Hematopoietic multipotent progenitor cell treated with erythropoietin and hydrocortisone succinate and interleukin-3 and kit ligand, for 15 days (in vitro differentiated cells): ENCODE measurements at places on chromosomes 1 and 21.

DNA sequence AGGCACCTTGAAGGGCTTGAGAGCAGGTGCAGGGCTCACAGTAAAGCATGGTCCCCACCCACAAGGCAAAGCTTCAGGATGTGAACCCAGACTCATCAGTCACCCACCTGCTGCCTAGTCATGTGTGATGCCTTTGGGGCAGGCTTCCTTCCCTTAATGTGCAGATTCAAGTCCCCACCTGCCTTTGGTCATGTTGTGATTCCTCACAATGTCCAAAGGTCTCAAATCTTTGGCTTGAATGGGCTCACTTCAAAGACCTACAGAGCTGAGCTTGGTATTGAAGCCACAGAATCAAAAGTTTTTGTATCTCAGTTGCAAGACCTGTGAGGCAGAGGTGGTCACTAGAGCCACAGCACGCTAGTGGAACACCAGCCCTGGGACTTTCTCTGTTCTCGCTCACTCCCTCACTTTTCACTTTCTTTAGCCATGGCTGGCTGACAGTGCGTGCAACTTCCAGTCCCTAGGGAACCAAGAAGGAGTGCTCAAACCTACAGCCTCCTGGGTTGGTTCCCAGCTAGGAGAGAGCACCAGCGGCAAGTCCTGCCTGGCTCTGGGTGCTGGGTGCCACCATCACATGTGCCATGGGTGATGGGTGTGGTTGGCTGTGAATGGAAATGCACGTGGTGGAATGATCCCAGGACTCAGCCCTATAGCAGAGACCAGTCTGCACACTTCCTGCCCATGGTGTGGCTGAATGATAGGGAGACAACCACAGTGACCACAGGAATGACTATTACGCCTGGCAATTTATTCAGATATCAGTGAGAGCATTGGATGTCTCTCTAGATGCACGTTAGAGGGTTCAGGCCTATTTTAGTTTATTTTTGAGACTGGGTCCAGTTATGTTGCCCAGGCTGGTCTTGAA, 26.4 kb upstream of the CLIC6 start:
- no peak for DNase-seq

- DNase-seq, result no peak
Measured at GRCh38 chr21:38376235-38376634, 119.4 kb downstream of the KCNJ15 start.

DNA sequence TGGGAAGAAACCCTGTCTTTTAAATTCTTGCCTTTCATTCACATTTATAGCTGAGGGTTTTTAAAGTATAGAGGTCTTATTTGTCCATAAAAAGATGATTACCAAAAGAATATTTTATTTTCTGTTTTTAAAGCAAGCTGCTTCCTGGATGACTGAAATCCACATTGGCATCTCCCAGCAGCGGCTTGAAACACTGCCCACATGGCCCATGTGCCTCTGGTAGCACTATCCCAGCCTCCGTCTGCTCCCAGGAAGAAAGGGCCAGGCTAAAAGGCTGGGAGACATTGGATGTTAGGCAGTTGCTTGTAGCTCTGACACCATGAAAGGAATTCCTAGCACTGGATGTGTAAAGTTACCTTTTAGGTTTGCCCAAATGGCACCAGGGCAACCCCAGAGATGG, 169.9 kb upstream of the CACNA1E start:
- no peak for DNase-seq

DNA sequence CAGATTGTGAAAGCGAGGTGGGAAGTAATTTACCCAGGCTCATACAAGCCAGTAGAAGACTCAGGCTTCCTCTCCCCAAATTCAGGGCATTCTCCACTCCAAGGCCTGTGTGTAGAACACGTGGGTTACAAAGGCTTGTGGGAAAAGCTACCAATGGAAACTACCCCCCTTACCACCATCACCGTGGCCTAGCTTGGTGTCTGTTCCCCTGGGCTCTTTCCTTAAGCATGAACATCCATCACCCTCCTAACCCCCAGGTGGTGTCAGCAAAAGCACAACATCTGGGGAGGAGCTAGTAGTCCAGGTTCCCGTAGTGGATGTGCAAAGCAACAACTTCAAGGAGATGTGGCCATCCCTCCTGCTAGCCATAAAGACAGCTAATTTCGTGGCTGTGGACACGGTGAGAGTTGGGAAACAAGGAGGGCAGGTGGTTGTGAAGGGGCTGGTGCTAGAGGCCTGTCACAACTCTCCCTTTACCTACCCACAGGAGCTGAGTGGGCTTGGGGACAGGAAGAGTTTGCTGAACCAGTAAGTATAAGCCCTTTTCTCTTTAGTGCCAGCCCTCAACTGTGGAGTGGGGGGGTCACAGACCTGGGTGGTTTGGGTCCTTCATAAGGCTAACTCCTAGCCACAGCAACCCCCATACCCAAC, 701 bp upstream of the MUTYH start:
- DNase-seq, result no peak

GRCh38 chr1:236259043-236259442, 22.7 kb downstream of the ERO1B start:
- DNase-seq, result no peak

DNA sequence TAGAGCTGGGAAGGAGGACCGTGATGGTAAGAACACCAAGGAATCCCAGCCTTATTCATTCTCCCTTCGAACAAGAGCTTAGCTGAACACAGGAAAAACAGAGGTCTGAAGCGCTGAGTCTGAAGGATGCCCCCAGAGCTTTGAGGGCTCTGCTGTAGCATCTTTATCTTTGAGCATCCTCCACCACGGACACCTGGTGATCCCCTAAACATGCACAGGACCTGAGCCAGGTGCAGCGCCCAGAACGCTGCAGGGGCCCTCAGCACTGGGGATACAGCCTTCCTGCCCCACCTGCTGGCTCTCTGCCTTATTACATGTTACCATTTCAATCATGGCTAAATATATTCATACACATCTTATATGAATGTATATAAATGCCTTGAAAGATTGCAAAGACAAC, 7.7 kb upstream of the GPATCH4 start:
- DNase-seq, result peak; percentile 45

- no peak for DNase-seq
Measured at GRCh38 chr1:200856716-200857357, 15.9 kb upstream of the GPR25 start.

DNA sequence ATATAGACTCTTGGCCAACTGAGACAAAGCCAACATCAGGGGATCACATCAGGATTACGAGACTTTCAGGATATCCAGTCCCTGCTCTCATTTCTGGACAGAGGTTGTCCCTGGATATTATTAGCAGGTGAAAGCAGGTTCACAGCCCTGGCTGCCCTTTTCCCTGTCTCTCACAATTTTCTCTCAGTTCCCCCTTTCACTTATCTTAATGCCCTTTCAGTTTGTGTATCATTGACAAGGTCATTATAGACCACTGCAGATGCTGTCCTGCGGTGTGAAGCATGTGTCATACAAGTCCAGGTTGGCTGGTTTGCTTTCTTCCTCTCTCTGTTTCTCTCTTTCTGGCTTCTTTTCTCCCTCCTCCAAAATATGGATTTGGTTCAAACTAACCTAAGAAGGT, 2.1 kb upstream of the KLHDC9 start:
- no peak for DNase-seq

GRCh38 chr1:58108783-58109182, 437.7 kb downstream of the OMA1 start:
- no peak for DNase-seq

GRCh38 chr1:68181165-68181556, 51.2 kb downstream of the WLS start:
- DNase-seq, result no peak

DNA sequence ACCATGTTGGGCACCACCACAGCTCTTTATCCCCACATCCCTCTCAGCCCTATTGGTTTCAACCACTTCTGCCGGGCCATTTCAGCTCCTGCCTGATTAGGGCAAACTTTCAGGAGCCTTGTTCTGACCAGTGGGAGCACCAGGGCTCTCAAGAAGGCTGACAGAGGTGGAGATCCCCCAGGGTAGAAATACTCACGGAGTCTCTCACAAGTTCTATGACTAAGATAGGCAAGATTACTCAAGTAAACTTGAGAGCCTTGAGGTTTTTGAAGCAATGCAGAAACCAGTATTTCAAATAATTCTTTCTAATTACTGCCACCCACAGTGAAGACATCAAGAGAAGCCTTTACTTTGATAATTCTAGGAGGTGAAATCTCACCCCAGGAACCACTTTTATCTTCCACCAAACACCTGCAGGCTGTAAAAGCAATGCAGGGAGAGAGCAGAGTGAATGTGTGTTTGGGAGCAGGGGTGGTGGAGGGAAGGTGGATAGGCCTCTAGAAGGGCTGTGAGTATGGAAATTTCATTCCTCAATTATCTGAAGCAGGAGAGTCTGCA, 6.6 kb upstream of the PTCH2 start:
- no peak for DNase-seq

GRCh38 chr21:42301371-42302075, 13.7 kb downstream of the TFF3 start:
- DNase-seq, result no peak

DNA sequence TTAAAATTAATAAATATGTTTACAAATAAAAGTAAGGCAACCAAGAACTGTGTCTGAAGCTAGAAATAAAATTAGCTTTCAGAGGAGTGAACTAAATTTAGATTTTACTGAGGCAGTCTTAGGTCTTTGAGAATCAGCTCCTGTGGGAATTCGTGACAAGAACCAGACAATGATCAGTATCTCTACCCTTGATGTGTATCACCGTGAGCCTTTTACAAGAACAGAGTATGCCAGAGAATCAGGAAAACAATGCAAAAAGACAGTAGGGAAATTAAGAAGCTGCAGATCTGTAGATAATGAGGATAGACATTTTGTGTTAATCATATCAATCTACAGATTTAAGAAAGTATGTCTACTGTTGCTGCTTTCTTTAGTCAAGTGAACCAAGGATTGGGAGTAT, 351.0 kb downstream of the COL11A1 start:
- DNase-seq, result no peak

DNA sequence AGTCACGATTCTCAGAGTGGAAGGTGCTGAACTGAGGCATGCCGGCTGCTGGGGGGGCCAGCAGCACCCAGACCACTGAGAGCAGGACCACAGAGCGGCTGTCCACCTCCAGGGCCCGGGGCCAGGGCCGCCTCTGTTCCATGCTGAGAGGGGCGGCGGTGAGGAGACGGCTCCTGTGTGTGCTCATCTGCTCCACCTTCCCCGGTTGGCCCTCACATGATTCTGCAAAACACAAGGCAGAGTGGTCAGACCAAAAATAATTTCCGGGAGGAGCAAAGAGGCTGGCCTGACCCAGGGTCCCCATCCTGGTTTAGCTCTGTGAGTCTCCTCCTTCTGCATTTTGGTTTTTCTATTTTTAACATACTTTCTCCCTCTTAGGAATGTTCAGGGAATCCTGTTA, 26.4 kb downstream of the PLXNA2 start:
- DNase-seq, result no peak

- DNase-seq, result no peak
Measured at GRCh38 chr1:6497215-6497866, 5.9 kb upstream of the PLEKHG5 start.

GRCh38 chr1:150890033-150890416, 3.1 kb downstream of the CTXND2 start:
- no peak for DNase-seq

GRCh38 chr1:70993798-70994197, 53.8 kb downstream of the PTGER3 start:
- no peak for DNase-seq

GRCh38 chr1:27436204-27437159, 44.1 kb downstream of the GPR3 start:
- DNase-seq, result no peak

DNA sequence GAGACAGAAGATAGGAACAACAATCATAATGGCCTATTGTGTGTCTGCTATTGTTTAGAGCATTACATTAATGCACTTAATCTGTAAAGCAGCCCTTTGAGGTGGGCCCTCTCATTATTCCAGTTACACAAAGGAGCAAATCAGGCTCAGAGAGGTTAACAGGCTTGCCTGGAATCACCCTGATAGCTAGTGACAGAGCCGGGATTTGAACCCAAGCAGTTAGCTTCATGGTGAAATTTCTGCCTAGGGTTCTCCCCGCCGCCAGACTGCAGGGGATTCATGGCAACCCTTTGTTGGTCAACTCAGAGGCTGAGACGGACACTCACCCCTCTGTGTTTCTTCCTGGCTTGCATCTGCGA, 7.1 kb downstream of the HEYL start:
- no peak for DNase-seq

DNA sequence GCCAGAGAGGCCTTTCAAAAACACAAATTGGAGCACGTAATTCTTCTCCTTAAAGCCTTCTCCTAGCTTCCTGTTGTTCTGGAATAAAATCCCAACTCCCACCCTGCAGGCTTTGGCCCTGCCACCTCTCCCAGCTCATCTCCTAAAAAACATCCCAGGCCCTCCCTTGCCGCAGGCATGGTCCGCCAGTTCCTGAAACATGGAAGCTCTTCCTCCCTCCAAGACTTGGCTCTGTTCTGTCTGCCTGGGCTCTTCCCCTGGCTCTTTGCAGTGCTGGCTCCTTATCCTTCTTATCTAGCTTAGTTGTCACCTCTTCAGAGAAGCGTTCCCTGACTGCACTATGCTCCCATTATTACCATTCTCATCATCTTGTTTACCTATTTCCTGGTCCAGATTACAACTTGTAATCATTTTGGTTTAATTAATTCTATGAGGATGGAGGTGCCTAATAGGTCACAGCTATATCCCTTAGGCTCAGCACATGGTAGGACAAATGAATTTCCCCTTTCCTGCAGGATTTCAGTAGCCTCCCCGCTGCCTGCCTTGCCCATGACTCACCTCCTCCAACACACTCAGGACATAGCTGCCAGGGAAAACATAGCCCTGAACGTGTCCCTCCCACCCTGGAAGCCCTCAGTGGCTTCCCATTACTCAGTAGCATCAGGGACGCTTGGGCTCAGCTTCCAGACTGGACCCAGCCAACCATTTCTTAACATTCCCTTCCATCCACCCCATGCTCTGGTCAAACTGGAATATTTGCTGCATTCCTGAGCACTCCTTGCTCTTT, 15.7 kb upstream of the IGSF21 start:
- no peak for DNase-seq

DNA sequence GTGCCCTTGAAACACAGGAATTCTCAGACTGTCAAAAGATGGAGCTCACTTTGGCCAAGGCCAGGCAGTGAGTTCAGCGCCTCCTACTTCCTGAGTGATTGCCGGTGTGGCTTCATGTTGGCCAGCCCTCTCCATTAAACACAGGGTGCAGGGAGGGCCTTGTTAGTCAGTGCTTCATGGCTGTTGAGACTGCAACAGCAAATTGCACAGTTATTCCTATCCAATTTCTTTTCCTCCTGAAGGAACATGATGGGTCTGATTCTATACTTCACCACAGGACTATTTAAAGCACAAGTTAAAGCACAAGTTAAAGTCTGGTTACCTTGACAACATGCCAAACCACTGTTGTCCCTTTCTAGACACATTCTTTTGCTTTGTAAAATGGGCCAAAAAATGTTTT, 156.6 kb downstream of the SIPA1L2 start:
- no peak for DNase-seq

DNA sequence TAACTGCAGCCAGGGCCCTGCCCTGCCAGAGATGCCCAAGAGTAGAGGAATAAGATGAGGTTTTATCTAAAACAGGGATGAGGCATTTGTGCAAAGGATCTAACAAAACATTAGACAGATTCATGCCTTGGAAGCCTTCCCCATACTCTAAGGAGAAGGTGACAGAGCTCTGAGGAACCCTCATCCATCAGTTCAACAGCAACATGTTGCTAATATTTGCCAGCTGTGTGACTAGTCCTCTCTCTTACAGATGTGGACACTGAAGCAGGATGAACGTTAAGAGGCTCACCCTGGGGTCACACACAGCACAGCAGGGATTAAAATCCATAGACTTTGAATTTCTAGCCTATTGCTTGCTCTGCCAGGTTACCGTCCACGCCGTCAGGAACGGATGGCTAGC, 99.0 kb downstream of the ZBTB18 start:
- no peak for DNase-seq
